ENCODE measurements at places on chromosomes 4 and X.

- DNase-seq: no peak
Measured at GRCh38 chr4:174444390-174444789, 77.9 kb downstream of the HPGD start.

DNA sequence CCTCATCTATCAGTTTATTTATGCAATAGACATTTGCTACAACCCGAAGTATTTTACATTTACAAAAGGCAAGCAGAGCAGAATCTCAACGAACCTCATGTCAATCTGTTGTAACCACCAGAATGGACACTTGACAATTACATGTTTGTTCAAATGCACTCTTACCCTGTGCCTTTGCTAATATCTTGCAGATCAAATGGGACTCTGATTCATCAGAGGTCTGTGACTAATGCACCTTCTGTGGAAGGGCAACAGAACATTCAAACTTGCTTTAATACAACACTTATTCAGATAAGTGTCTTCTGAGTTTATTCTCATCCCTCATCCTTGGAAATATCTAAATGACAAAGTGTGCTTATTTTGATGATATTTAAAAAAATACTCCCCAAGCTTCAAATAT lies 644.7 kb upstream of the PCDH10 start:
- DNase-seq: no peak

DNA sequence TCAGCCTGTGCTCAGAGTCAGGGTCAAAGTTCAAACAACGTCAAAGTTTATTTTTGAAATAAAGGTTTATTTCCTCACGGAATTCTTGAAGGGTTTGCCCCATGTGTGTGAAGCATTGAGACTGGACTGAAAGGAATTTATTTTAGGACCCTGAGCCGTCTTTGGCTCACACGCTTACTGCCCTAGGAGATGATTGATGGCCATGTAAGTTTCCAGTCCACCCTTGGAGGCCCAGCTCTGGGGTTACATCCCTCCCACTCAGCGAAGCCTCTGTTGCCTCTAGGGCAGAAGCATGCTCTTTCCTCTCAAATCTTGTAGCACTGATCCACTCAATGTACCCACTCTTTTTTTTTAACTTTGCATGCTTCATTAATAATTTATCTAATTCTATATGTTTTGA lies 4.5 kb upstream of the NHSL2 start:
- no peak for DNase-seq

GRCh38 chrX:28180096-28180495 lies 198.8 kb upstream of the DCAF8L1 start:
- no peak for DNase-seq

- no peak for DNase-seq
Measured at GRCh38 chr4:183220236-183220635, 99.8 kb downstream of the CLDN22 start.

GRCh38 chr4:139645458-139645857 lies 20.2 kb upstream of the MGST2 start:
- DNase-seq: no peak

DNA sequence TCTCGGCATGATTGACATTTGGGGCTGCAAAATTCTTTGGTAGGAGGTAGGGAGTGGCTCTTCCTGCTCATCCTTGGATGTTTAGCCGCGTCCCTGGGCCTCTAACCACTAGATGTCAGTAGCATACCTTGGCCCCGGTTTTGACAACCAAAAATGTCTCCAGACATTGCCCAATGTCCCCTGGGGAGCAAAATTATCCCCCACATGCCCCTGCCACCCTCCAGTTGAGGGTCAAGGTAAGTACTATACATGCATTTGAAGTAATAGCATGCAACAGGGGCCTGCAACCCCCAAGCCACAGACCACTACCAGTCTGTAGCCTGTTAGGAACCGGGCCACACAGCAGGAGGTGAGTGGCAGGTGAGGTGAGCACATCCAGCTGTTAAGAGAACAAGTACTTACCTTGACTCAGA lies 17.6 kb upstream of the KIAA1210 start:
- DNase-seq: peak; percentile 8

GRCh38 chr4:17817027-17817426 lies 6.2 kb downstream of the NCAPG start:
- DNase-seq: no peak

- no peak for DNase-seq
Measured at GRCh38 chr4:100721490-100721889, 203.7 kb upstream of the EMCN start.

DNA sequence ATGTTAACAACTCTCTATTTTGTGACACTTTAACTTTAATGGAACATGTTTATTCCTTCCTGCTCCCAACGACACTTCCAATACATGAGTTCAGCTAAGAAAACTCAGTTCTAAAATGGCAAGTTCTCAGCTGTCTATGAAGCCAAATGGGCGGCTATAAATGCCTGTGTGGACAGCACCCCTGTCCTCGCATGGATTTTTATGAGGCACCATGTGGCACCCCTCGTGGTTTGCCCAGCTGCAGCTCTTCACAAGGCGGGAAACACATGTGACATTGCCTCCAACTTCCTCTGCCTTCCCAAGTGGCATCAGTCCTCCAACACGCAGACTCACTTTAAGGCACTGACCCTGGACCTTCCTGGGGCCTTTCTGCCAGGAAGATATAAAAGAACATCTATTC lies 48.0 kb downstream of the SH3RF1 start:
- DNase-seq: no peak

DNA sequence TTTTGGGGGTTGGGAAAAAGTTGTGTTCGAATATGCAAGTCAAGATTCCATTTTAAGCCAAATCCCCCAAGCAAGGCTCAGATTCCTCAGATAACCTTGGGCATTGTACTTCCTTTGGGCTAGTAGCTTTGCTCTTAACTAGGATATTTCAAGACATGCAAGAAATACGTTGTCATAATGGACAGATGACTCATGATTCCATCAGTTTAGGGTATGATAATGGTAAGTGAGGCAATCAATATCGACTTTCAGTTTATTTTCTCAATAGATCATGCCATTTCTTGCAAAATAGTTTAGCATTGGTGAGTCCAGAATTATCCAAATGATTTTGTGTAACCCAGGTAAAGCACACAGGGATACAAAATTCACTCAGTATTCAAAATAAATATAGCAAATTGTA lies 25.4 kb downstream of the CFAP299 start:
- DNase-seq: no peak

- no peak for DNase-seq
Measured at GRCh38 chrX:51047950-51048349, 137.4 kb downstream of the BMP15 start.

- DNase-seq: no peak
Measured at GRCh38 chrX:23513121-23513520, 154.2 kb upstream of the PRDX4 start.

DNA sequence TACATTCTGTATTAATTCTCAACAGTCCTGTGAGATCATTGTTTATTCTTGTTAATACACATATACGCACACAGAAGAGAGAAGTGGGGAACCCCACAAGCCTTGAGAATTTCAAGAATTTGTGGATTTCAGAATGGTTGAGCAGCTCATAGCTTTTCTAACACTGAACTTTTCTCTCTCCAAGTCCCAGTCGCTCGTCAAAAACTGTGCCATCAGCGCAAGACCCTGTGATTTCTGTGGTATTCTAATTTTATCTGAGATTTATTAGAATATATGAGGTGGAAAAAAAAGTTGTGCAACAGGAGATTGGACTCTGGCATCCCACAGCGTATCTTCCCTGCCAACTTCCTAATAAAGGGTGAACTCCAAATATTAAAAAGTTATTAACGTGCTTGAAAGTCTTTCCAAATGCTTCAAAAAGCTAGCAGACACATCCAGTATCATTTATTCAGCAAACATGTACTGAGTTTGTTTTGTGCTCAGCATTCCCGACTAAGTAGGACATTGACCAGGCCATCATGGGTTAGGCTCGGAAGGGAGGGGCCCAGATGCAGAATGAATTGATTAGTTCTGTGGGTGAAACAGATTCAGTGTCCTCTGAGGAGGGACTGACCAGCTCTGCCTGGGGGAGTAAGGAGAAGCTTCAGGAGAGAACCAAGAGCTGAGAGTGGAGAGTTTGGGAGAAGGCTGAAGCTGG lies 165.6 kb downstream of the CBR4 start:
- DNase-seq: no peak

DNA sequence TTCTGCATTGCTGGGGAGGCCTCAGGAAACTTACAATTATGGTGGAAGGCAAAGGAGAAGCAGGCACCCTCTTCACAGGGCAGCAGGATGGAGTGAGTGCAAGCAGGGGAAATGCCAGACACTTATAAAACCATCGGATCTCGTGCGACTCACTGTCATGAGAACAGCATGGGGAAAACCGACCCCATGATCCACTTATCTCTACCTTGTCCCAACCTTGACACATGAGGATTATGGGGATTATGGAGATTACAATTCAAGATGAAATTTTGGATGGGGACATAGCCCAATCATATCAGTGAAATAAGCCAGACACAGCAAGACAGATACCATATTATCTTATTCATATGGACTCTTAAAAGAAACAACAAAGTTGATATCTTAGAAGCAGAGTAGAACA lies 134.9 kb downstream of the C4orf33 start:
- DNase-seq: no peak

Data from activated CD4-positive, alpha-beta memory T cell treated with anti-CD3 and anti-CD28 coated beads for 36 hours (primary cell).